ENCODE measurements at places on chromosomes 6 and 20.
A peak's percentile ranks its signal among the peaks of the same experiment; 100 is the strongest.

DNA sequence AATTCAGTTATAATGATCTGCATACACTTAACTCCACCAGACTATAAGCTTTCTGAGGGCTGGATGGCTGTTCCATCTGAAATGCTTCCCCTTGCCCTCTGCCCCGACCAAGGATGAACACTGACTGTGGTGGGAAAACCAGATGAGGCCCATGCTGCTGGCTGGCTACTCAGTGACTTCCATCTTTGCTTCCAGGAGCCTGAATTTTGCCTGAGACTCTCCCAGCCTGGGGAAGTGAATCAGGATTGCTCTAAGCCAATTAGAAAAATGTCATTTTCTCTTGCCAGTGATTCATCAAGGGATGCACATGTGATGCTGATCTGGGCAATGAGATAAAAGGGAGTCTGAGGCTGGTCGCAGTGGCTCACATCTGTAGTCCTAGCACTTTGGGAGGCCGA lies 1.7 kb upstream of the TOMM34 start:
- peak; percentile 31 for DNase-seq

DNA sequence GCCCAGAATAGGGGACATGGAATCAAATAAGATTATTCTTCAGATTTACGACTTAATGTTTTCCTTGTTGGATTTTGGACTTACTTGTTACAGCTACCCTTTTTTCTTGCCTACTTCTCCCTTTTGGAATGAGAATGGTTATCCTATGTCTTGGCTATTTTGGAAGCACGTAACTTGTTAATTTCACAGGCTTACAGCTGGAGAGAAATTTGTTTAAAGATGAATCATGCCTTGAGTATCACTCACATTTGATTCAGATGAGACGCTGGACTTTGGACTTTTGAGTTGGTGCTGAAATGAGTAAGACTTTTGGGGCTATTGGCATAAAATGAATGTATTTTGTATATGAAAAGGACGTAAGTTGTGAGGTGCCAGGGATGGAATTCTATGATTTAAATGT lies 83.3 kb downstream of the SMPDL3A start:
- no peak for DNase-seq

- no peak for DNase-seq
Measured at GRCh38 chr20:45857882-45858216, 435 bp downstream of the ZSWIM3 start.

DNA sequence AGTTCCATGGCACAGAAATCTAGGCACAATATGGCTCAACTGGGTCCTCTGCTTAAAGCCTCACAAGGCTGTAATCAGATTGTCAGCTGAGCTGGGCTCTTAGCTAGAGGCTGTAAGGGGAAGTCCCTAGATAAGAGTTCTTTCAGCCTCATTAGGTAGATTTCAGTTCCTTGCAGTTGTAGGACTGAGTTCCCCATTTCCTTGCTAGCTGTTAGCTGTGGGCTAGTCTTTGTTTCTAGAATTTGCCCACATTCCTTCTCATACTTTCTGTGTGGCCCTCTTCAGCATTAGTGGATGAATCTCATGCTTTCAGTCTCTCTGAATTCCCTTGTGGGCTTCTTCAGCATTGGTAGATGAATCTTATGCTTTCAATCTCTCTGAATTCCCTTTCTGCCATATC lies 71.0 kb upstream of the MRAP2 start:
- DNase-seq = no peak

Data from AG10803 (cell line).